ENCODE measurements at places on chromosomes 5 and 9. TPM values are rescaled to one million over a fixed set of nuclear protein-coding genes. Genes with fewer than 3 reads are reported as not detected.

DNA sequence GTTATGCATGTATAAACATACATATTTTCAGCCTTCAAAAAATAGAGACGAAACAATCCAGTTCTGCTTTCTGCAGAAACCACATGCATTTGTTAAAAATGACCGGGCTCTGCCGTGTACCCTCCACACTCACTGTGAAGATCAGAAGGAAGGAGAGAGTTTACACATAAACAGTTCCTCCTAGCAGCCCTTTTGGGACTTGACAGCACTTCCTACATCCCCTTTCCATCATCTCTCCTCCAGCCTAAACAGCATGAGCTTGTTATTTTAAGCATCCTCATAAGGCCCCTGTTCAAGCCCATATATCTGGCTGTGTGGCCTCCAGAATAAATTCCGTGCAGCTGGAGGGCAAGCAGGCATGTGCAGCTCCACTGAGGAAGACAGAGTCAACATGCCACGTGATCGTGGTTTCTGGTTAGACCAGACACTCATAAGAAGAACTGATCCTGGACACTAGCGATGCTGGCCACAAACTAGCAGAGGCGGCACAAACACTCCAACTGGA is 42.2 kb downstream of the NIPAL4 start:
- DNase-seq, result no peak

DNA sequence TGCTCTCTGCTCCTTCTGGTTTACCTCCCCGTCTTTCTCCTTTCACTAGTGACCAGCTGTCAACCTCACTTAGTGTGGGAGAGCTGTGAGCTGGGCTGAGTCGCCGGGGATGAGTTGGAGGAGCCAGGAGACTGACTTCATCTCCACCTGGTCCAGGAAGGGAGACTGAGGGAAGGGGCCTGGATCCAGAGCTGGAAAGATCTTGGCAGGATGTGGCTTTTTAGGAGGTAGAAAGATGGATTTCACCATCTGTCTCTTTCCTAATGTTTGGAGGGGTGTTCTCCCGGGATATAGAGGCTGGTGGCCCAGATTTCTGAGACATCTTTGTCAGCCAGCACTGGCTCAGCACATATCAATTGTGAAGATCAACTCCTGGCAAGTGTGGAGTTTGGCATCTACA is 37.1 kb upstream of the TNC start:
- no peak for DNase-seq

C5orf52 gene
- total RNA-seq, result not detected

IARS1 gene
- total RNA-seq, result 89.1 TPM
